ENCODE measurements at places on chromosomes 1 and 21.

- peak; percentile 65 for DNase-seq
Measured at GRCh38 chr1:199551967-199552565, 475.4 kb upstream of the NR5A2 start.

DNA sequence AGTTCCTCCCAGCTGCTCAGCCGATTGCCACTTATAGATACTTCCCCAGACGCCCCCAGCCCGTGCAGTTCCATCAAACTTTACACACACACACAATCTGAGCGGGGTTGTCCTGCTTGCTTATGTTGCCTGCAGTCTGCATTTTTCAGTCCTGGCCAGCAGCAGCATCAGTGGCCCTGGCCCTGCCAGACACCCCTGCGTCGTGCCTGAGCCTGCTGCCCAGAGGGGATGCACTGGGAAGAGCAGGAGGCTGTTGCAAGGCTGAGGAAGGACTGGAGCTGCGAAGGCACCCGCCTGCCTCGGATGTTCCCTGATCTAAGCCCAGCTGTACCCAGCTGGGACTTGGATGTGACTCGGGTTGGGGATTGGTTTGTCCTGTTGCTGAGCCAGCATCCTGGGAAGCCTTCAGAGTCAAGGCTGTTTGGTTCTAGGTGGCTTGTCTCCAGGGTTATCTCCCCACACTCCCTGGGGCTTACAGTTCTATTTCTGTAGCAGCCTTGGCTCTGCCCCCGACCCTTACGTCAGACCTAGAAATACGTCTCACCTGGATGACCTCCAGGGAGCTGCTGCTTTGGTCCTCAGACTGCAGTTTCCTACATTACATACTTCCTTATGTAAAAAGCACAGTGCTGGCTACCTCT, 42.3 kb downstream of the MAN1C1 start:
- DNase-seq, result no peak

- no peak for DNase-seq
Measured at GRCh38 chr1:234458352-234459017, 20.5 kb downstream of the TARBP1 start.

DNA sequence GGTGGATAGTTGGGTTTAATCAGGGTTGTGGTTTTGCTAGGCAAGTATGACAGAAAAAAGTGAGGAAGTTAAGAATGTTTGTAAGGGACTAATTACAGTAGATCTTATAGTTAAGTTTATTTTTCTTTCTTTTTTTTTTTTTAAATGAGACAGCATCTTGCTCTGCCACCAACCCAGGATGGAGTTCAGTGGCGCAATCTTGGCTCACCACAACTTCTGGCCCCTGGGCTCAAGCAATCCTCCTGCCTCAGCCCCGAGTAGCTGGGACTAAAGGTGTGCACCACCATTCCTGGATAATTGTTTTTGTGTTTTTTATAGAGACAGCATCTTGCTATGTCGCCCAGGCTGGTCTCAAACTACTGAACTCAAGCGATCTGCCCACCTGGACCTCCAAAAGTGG, 41.7 kb downstream of the EYA3 start:
- DNase-seq, result no peak

- DNase-seq, result no peak
Measured at GRCh38 chr1:4711416-4712275, 57.2 kb downstream of the AJAP1 start.

DNA sequence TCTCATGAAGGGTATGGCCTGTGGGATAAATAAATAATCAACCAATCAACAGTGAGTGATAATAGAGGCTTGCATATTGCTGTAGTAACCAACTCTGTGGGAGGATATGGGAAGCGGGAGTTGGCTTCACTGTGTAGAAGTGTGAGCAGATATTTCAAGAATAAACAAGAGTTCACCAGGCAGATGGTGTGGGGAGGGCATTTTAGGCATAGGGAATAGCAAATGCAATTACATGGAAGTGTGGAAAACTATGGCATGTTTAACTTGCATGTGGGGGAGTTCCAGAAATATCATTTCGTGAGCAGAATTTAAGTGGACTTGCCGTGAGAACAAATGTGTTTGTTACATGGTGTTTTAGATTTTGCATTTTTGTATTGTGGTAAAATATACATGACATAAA, 95.2 kb downstream of the SPATA46 start:
- no peak for DNase-seq

DNA sequence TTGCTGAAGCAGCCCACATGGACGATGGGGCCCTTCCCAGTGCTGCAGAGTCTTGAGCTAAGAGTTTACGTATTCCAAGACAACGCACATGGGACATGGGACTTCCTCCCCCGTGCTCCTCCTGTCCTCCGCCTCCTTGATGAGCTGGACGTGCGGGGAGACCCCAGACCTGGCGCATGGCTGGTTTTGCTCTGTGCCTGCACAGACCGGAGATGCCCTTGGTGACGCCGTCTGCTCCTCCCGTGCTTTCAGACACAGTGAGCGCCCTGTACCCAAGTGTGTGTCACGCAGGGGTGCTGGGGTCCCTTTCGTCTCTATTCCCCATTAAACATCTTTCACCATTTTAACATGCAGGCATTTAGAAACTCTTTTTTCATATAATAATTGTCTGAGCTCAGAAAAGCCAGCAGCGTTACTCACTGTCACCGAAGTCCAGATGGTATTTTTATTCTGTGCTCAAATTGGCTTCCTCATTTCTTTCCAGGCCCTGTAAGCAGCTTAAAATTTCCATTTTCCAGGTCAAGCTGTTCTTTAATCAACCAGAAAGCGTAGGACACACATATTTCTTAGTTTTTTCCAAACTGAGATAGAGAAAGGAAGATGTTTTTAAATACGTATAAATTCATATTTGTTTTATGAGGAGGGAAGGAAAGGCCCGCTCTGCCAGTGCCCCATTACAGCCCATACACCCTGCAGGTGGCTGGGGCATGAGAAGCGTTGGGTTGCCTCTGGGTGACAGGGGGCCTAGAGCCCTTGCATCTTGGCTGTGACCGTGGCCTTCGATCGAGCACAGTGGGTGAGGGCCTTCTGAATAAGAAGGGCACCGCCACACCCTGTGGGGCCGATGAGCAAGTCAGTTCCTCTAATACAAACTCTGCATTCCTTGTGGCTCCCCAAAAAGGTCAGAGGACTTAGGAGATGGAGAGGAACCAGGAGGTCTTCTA, 17.9 kb upstream of the ZBTB21 start:
- DNase-seq, result no peak

DNA sequence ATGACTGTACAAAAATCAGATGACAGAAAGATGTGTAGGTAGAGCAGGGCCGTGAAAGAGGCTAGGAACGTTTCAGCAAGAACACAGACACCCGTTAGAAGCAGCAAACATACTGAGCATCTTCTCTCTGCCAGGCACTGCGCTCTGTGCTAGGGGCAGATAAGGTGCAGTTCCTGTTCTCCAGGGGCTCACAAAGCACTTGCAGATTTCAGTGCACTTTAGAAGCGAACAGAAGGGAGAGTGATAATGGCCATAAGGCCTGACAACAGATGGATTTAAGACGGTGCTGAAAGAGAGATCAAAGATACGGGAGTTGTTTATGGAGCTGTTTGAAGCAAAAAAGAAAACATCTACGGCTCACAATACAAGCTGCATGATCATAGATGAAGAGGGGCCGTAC, 200.3 kb upstream of the FOXD3 start:
- DNase-seq, result no peak

DNA sequence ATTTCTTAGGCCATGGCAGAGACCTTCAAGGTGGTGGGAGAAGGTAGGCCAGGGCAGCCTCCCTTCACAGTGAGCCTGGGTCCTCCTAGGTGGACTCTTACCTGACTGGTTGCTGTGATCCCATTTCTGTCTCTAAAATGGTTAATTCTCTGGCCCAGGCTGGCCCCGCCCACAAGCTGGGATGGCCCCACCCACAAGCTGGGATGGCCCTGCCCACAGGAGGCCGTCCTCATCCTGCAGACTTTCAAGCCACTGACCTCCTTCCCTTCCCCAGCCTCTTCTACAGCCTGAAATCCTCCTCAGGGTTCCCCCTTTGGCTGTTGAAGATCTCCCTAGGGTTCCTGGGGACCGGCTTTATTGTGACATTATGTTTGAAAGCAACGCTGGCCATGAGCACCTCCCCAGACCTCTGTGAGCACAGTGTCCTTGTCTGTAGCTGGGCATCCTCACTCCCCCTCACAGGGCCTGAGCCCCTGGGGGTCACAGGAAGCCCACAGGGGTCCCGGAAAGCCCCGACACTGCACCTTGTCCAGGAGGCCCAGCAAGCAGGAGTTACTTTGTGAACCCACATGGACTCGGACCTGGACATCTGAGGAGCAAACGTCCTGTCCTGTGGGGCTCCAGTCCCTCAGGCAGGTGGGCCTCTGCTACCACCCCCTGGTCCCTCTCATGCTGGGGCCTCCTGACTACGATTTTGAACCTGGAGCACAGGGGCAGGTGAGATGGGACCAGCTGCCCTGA, 621.7 kb downstream of the MATN1 start:
- DNase-seq, result no peak

- no peak for DNase-seq
Measured at GRCh38 chr1:196214866-196215265, 393.4 kb downstream of the KCNT2 start.

DNA sequence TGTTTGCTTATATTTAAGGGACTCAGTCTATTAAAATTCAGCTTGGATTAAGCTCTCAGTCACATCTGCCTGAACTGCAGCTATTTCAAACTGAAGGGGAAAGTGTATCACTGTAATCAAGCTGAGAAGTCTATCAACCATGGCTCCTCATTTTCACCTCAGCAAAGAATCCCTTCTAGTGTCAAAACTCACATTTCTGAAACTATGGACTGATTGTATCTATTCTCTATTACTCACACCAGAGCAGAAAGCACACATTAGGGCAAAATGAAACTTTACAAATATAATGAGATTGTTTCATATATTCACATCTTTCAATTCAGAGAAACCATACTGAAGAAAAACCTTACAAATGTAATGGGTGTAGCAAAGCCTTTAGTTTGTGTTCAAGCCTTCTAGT, 14.6 kb upstream of the C1orf146 start:
- no peak for DNase-seq

DNA sequence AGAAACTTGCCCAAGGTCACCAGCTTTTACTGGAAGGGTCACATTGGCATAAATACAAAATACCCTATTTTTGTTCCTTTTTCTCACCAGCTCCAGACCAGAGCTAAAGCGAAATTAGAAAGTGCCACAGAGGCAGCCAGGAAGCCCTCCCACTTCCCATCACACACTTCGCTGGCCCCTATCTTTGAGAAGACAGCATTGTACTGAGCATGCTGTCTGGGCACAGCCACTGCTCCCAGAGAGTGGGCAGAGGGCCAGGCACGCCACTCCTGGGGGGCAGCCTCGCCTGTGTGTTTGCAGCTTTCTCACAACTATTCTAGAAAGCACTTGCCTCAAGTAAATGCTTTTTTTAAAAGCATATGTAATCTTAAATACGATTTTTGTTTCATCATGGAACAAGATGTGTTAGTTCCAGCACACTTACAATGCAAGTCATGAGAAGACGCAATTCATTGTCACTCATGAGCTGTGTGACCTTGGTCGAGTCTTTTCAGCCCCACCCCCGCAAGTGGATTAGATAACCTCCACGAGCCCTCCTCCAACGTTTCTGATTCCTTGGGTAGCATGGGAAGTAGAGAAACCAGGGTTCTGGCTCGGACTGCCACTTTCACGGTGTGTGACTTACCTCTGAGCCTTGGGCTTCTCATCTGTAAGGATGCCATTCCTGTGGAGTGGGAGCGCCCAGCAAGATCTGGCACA, 25.7 kb upstream of the EPHA8 start:
- DNase-seq, result no peak

- DNase-seq, result no peak
Measured at GRCh38 chr1:118075116-118075515, 109.9 kb downstream of the SPAG17 start.

DNA sequence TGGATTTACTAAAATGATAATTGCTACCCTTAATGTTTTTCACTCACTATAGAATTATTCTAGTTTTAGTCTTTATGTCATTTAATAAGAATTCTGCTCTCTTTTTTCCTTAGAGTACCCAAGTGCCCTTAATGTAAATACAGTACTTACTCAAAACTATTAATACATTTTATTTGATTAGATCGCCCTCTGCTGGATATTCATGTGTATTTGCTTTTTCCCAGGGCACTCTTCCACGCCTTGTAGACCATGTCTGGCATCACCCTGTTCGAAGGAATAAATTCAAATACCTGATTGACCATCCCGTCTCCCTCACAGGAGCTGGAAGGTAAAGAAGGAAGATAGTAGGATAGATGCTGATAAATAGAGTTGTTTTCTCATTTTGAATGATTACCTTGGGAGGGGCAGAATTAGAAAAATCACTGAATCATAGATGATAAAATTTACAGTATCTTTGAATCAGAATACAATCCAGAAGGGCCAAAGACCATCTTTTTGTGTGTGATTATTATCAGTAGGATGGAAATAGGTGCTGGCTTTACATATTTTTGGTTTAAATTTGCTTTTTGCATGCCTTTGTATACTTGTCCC, 4.1 kb downstream of the AXDND1 start:
- peak; percentile 70 for DNase-seq

DNA sequence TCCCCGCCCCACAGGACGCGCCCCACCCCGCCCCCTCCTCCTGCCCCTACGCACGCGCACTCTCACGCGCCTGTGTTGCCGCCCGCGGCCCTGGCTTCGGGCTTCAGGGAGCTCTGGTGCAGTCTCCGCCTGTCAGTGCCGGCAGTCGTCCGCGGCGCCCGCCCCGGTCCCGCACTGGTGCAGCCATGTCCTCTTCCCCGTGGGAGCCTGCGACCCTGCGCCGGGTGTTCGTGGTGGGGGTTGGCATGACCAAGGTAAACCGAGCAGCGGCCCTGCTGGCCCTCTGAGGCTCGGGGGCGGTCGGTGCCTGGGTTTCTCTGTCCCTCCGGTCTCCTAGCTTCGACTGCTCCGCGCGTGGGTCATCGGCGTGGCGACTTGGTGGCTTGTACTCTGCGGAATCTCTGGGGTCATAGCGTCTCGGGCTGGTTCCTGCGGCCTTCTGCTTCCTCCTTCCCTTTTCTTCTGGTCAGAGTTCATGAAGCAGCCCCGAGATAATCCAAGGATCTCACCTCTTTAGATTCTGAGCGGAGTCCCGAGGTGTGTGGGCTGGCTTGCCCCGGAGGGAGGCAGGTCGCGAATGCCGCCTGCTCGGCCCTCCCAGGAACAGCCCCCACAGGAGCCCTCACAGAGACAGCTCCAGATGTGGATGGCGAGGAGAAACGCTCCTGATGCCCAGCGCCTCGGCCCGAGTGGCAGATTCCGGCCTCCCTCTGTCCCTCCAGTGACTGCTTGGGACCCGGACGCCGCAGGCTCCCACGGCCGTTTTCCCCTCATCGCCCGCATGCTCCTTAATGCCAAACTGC, at the start of gene SCP2:
SCP2 (plus strand) TSS at position 65 of the 803 bp plus-strand sequence; CDS start at position 186, 121 bp downstream.
- peak; percentile 60 for DNase-seq

- DNase-seq, result no peak
Measured at GRCh38 chr21:38416791-38417190, 81.5 kb downstream of the ERG start.

GRCh38 chr1:219682788-219683187, 69.9 kb upstream of the ZC3H11B start:
- DNase-seq, result no peak

- DNase-seq, result no peak
Measured at GRCh38 chr1:229031061-229031460, 239.8 kb upstream of the RAB4A start.

- DNase-seq, result no peak
Measured at GRCh38 chr1:214660900-214661299, 57.9 kb downstream of the CENPF start.
